ENCODE measurements at places on chromosomes 7 and 10.

GRCh38 chr7:100801833-100802568 lies 25.3 kb downstream of the EPHB4 start:
- DNase-seq, result no peak

- no peak for DNase-seq
Observed at GRCh38 chr7:26861050-26861449, 3.3 kb downstream of the SKAP2 start.

GRCh38 chr10:132697578-132698200 lies 88.3 kb downstream of the NKX6-2 start:
- no peak for DNase-seq

DNA sequence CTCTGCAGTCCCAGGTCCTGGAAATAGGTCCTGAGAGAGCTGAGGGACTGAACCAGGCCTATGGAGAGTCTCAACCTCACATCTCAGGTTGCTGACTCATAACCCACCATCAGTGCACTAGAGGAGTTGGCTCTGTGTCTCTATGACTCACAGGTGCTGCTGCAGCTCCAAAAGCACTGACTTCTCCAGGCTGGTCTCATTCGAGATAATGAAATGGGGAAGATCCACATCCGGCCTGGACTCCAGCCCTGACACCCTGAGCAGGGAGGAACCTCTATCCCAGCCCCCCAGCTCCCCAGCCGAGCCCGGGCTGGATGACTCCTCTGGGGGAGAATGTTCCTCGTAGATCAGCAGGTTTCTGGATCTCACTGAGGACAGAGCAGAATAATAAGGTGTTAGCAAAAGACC lies 35.5 kb upstream of the DGKI start:
- no peak for DNase-seq

GRCh38 chr10:110029450-110029849 lies 21.7 kb downstream of the ADD3 start:
- no peak for DNase-seq

GRCh38 chr7:148371280-148371937 lies 219.2 kb upstream of the C7orf33 start:
- no peak for DNase-seq

- no peak for DNase-seq
Observed at GRCh38 chr10:132981746-132982145, 39.4 kb upstream of the CFAP46 start.

DNA sequence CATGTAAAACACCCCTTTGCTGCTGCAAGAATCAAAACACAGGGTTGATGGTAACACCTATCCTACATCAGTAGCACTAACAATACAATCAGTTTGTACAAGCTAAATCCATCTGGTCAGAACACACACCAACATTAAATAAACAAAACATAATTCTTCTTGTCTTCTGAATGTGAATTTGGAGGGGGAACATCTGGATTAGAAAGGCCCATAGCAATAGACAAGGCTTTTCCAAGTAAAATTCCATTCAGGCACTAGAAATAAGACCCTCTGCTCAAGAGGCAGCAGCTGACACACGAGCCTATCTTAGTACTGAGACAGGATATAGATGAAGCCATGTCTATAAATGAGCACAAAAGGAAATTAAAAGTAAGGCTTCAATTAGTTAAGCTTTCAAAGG lies 839.9 kb upstream of the LRRTM3 start:
- DNase-seq, result no peak

DNA sequence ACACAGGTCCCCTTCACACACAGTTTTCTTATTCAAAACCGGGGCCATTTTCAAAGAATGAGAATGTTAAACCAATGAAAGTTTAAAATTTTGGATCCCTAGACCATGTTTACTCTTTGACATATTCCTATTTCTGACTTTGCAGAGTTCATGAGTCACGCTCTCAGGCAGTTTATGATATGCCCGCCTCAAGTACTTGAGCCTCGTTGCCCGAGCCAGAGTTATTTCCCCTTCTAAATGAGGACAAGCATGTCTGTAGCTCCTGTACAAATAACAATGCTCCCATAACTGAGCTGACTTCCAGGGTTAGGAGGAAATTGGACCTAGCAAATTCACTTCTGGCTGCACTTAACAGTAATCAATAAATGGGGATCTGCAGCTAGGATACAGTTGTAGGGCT lies 87.9 kb upstream of the PDE1C start:
- DNase-seq, result no peak

GRCh38 chr10:129764011-129764900 lies 199.8 kb downstream of the EBF3 start:
- no peak for DNase-seq

DNA sequence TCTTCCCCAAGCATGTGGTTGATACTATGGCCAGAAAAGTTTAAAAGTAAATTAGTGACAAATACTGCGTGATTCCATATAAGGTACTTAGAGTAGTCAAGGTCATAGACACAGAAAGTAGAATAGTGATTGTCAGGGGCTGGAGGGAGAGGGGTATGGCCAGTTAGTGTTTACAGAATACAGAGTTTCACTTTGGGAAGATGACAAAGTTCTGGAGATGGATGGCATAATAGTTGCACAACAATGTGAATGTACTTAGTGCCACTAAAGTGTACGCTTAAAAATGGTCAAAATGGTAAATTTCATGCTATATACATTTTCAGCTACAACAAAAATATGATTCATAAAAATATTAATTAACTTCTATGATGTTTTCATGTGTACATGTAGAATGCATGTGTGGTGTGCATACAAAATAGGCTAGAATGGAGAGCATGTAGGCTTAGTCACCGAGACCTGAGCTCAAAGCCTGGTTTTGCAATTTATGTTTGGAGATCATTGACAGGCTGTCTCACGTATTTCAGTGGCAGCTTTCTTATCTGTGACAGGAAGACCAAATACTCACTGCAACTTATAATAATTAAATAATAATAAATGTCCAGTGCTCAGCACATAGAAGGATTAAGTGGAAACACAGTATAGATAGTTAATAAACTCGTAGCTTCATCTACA lies 625.6 kb downstream of the SUGCT start:
- DNase-seq, result no peak

GRCh38 chr10:96588616-96589419 lies 2.0 kb upstream of the TM9SF3 start:
- DNase-seq, result no peak

- no peak for DNase-seq
Observed at GRCh38 chr10:110804376-110804775, 67.4 kb upstream of the PDCD4 start.

DNA sequence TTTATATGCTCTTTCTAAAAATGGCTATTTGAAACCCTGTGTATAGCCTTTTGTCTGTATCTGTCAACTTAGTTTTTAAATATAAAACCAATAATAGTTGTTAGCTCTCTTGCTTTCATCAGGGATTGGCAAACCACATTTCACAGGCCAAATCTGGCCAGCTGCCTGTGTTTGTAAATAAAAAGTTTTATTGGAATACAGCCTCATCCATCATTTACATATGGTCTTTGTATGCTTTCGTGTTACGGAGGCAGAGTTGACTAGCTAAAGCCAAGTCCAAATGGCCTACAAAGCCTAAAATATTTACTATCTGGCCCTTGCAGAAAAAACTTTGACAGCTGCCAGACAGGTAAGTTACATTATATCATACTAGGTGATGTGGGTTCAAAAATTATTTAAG lies 235.0 kb downstream of the BICC1 start:
- no peak for DNase-seq

DNA sequence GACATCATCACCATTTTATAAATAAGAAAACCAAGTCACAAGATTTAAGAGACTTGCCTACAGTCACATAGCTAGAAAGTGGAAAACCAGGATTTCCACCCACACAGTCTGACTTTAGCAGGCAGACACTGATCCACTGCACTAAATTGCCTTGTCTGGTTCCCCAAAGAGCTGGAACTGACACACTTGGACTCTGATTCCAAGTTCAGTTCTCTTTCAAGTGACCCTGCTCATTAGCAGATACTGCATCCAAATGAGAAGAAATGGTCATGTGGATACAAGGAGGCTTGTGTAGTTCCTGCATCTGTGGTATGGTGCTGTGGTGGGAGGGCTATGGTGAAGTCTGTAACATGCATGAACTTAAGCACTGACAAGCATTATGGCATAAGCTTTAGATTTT lies 180.1 kb upstream of the MKLN1 start:
- DNase-seq, result no peak

- DNase-seq, result no peak
Observed at GRCh38 chr7:2445898-2446555, 30.2 kb downstream of the GRIFIN start.

- DNase-seq, result no peak
Observed at GRCh38 chr10:23331567-23332301, 12.9 kb downstream of the C10orf67 start.

DNA sequence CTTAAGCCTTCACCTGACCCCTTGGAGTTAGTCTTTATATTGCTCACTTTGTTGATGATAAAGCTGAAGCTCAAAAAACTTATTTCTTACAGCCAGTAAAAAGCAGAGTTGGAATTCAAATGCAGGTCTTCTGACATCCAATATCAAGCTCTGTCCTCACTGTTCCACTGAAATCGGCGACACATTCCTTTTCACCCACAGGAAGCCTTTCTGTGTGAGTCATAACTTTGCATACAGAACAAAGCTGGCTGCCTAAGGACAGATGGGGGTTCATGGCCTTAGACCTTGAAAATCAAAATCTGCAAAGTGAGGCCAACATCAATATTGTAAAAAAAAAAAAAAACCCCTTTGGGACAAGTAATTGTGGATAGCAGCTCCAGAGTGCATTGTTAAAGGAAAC lies 21.8 kb upstream of the AKR1B1 start:
- DNase-seq, result no peak

DNA sequence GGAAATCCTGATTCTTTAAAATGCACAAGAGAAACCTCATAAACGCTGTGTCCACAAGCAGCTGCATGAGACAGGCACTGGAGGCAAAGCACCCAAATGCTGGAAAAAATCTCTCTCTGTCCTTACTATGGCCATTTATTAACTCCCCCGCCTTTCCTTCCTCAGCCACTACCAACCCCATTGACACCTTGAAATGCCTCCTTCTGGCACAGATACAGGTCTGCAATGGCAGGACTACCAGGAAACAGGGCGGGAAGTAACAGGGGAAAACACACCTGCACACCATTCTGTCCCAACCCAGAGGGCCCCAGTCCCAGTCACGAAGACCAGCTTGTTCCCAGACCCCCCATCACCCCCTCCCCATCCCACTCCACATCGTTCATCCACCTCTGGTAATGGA lies 224.3 kb downstream of the PARD3 start:
- DNase-seq, result no peak

DNA sequence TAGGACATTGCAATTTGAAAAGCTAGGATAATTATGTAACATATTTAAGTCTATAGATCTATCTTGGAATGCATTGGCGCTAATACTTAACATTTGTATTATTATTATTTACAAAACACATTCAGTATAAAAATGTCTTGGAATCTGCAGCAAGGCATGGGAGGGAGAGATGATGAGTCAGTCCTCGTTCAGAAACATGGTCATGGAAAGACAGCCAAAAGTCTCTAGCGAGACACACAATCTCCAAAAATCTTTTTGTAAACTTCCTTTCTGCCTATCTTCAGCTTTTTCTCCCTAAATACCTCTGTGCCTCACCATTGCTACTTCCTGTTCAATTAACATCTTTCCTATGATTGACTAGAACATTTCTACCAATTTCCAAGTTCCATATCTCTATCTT lies 188.4 kb upstream of the CACNA2D1 start:
- DNase-seq, result no peak
